Spinal cord (tissue), 10 donors: ENCODE measurements at places on chromosomes 3 and 15. TPM values are rescaled to one million over a fixed set of nuclear protein-coding genes. Genes with fewer than 3 reads are reported as not detected.

The FBXO40 gene
- total RNA-seq: 0.06 TPM

DNA sequence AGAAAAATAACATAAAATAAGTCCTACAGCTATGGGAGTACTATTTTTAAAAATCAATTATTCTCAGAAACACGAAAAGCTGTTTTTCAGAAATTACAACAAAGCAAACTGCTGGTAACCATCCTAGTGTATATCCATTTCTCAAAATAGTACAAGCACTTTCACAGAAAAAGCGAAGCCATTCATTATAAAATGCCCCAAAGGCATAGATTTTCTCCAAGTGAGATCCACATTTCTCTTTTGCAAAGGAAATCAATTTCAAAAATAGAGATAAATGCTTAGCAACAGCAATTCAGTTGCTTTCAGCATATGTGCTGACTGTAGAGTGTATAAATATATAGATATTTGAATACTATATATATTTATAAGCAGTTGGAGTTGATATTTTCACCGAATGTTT is 1266.3 kb downstream of the SI start:
- DNase-seq: no peak

GRCh38 chr15:25091421-25092158 is 136.8 kb downstream of the SNRPN start:
- DNase-seq: no peak

The GOLGA6D gene
- total RNA-seq: 0.06 TPM

- no peak for DNase-seq
These were observed 183.6 kb downstream of the EPHB1 start for GRCh38 chr3:134978658-134979057.

DNA sequence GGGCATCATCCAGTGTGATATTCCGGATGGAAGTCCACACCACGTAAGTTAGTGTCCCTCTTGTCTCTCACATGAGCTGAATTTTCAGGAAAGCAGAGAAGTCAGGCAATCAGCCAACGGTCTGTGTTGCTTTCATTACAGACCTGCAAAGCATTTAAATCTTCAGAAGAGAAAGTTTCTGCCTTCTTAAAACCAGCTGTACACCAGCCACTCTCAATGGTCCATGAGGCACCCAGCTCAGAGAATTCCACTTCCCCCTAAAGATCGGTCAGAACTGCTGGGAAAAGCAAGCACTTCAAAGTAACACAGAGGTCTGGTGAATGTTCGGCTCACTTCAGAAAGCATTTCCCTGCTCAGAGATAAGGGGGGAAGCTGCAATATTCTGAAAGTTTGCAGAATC is 903.7 kb downstream of the EPHA3 start:
- DNase-seq: peak; percentile 28

The FOXB1 gene
- total RNA-seq: 2.1 TPM
